ENCODE measurements at places on chromosomes 16 and 17.
A peak's percentile ranks its signal among the peaks of the same experiment; 100 is the strongest.

DNA sequence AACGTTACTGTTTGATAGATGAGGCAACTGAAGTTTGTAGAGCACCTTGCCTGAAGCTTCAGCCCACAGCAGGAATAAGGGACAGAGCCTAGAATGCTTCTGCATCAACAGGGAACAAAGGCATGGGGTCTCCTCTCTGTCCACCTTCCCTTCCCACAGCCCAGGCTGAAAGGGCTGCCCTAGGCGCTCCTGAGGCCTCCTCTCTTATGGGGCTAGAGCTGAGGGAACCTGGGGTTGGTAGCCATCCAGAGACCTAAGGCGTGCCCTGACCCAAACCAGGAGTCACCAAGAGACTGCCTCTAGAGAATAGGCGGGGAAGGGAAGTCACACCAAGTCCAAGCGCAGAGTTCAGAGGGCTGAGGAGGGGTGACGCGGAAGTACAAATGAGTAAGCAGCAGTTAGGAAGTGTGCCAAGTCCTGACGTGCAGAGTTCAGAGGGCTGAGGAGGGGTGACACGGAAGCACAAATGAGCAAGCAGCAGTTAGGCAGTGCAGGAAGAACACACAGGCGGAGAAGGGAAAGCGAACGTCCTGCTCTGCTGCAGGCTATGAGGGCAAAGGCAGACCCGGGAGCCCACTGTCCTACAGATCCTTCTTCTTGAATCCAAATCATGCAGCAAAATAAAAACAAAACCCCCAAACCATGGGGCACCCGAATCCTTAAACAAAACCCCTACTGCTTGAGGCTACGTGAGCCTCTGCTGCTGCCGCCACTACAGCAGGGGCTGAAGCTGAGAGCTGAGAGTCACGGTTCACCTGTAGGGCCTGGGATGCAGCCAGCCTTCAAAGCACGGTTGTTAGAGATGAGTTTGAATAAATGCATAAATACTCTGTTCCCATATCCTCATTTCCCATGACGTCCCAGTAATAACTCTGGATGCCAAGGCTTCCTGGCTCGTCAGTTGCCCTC, 2.7 kb upstream of the SPG7 start:
- peak; percentile 72 for DNase-seq

- DNase-seq, result no peak
Measured at GRCh38 chr17:11388054-11388453, 147.0 kb downstream of the SHISA6 start.

DNA sequence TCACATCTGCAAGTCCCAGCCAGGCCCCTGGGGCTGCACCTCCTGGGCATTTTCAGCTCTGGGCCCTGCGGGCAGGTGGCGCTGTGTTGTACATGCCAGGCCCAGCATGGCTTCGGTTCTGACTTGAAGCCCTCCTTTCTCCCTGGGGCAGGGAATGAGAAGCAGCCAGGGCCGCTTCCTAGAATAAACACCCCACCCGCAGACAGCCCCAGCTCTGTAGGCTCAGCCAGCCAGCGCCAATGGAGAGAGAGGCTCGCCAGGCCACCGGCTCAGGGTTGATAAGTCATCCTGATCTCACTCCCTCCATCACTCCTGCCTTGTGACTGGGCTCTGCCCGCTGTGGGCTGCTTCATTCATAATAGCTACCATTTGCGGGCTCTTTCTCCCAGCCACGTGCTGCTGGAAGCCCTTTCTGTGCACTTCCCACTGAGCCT, 6.0 kb upstream of the GLIS2 start:
- no peak for DNase-seq

- no peak for DNase-seq
Measured at GRCh38 chr16:84700446-84701300, 873 bp downstream of the USP10 start.

DNA sequence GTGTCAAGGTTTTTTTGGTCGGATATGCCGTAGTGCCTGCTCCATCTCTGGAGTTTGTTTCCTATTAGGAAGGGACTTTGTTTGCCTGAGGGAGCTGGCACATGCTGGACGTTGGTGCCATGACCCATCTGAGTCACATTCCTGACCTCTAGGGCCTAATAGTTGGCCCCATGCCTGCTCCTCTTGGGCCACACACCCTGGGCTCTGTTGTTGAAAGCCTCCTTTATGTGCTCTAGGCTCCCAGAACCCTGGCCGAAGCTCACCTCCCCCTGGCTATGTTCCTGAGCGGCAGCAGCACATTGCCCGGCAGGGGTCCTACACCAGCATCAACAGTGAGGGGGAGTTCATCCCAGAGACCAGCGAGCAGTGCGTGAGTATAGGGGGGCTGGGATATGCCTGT, 18.4 kb downstream of the LIMD2 start:
- no peak for DNase-seq

- DNase-seq, result no peak
Measured at GRCh38 chr17:76193591-76193990, 46.7 kb downstream of the RNF157 start.

DNA sequence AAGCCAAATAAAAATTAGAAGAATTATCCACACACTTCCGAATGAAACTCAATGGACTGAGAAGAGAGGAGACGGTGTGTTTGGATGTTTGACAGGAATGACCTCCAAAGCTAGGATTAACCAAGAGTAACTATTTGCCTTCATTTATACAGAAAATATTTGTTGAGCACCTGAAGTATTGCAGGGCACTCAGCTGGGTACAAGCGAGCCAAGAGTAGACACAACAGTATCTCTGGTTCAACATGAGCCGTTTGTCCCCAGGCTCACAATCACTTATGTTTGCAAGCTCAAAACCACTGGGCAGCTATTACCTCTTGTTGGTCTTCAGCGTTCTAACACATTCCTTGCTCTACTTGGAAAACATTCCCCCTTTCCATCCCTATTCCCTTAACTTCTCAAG, 38.8 kb downstream of the MAF start:
- DNase-seq, result no peak

DNA sequence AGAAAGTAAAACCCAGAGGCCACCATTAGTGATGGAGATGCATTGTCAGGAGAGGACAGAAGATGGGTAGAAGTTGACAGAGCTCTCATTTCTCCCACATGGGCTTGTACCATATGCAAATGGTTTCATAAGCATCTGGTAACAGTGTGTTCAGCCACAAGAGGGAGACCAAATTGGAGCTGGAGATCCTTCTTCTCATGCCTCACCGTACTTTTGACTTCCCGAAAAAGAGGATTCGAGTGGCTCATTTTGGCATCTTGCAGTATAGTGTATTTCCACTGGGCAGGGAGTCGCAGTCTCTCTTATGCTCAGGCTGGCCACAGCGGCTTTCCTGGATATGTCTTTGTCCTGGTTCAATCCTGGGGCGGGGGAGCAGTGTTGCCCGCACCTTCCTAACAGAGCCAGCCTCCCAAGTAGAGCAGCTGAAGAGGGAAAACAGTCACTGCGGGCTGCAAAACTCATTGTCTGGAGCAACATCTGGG, 23.8 kb downstream of the TBC1D3B start:
- DNase-seq, result no peak

GRCh38 chr17:61491981-61492380, 39.8 kb downstream of the TBX4 start:
- no peak for DNase-seq

DNA sequence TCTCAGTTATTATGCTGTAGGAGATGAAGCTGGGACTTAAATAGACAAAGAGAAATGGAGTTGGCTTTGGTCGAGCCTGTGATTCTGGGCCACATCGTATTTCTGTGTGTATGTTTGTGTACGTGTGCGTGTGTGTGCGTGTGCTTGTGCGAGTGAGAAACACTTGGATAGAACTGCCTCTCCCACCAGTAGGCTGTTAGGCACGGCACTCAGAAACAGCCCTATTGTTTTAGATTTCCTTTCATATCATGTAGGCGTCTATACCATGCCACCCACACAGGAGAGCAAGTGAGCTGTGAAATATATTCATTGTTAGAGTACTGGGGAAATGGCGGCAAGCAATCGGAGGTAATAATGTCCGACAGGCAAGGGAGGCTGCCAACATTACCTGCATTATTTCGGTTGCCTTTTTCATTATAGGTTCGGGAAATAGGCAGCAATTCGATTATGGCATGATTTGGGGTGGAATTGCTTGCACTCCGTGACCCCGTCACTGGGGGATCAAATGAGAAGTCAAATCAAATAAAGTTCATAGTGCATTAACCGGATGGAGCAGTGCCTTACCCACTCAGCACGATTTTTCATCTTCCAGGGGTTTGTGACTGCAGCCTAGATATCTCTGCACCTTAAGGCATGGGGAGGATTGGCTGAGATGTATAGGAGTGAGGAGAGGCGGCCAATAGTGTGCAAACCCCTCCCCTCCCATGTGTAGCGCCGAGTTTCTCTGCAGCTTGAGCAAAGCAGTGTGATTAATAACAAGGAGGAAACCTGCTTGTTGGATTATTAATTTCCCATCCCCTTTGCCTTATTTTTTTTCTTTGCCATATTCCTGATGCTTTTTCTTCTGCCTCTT, 89.6 kb downstream of the RBFOX1 start:
- DNase-seq, result no peak

GRCh38 chr17:12222392-12222791, 201.7 kb downstream of the MAP2K4 start:
- DNase-seq, result no peak

- no peak for DNase-seq
Measured at GRCh38 chr17:56581635-56582627, 11.6 kb upstream of the NOG start.

- DNase-seq, result no peak
Measured at GRCh38 chr17:79164913-79165695, 90.5 kb downstream of the ENGASE start.

GRCh38 chr16:89001117-89002027, 24.4 kb upstream of the CBFA2T3 start:
- no peak for DNase-seq

DNA sequence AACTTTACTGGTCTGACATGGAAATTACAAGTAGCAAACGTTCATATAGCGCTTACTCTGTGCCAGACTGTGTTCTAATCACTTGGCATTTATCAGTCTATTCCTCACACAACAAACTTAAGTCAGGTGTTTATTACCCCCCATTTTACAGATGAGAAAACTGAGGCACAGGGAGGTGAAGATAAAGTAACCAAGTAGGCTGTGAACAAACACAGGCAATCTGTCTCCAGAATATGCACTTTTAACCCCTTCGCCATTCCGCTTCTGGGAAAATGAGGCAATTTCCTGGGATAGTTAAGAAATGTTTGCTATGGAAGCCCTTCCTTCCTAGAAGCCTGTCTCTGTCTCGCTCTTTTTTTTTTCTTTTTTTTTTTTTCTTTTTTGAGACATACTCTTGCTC, 12.2 kb upstream of the CXCL16 start:
- DNase-seq, result no peak

GRCh38 chr16:88560714-88561484, 9.3 kb upstream of the ZC3H18 start:
- no peak for DNase-seq

DNA sequence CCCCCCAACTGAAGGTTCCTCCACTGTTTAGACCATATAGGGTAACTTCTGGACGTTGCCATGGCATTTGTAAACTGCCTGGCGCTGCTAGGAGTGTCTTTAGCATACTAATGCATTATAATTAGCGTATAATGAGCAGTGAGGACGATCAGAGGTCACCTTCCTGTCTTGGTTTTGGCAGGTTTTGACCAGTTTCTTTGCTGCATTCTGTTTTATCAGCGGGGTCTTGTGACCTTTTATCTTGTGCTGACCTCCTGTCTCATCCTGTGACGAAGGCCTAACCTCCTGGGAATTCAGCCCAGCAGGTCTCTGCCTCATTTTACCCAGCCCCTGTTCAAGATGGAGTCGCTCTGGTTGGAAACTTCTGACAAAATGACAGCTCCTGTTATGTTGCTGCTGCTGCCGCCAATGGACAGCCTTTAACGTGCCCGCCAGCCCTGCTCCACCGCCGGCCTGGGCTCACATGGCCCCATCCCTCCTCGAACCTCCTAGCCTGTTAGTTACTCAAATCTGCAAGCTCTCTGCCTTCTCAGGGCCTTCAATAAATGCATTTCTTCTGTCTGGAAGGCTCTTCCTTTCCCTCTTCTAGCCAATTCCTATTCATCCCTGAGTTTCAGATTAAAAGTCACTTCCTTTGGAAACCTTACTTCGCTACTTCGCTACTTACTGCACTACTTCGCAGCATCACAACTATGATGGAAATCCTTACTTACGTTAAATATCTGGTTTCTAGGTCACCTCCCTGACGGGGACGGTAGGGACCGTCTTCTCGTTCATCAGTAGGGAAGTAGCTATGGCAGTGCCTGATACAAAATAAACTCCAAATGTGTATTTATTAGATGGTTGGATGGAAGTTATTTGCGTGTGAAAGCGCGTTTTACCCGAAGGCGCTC, 640 bp upstream of the NAGLU start:
- DNase-seq, result no peak

- no peak for DNase-seq
Measured at GRCh38 chr17:12282056-12282455, 261.4 kb downstream of the MAP2K4 start.

DNA sequence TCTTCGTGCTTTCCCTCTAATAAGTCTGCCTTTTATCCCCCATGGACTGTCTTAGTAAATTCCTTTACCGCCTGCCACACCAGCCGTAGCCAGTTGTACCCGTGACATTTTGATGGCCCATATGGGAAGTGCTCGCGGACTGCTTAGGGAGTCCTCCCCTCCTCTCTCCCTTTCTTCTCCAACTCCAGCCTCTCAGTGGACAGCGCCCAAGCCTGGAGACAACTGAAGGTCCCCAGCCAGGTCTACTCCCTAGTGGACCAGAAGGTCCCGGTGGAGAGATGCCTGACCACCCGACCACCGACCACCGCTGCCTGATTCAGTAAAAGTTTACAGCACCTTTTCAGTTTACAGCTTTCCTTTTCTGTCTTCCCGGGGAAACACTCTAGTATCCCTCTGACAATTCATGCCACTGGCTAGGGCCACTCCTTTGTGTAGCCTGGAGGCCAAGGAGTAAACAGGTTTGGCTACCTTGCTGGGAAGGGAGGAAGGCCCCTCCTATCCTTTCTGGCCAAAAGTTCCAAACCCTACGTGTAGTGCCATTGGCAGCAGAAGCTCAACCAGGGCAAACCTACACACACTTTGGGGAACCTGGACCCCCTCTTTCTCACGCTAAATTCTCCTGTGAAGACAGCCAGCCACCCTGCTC, 18.0 kb downstream of the CTRB2 start:
- no peak for DNase-seq

- DNase-seq, result peak; percentile 52
Measured at GRCh38 chr16:29745121-29745852, 503 bp downstream of the C16orf54 start.

- DNase-seq, result no peak
Measured at GRCh38 chr17:45258981-45259380, 2.9 kb downstream of the SPATA32 start.

DNA sequence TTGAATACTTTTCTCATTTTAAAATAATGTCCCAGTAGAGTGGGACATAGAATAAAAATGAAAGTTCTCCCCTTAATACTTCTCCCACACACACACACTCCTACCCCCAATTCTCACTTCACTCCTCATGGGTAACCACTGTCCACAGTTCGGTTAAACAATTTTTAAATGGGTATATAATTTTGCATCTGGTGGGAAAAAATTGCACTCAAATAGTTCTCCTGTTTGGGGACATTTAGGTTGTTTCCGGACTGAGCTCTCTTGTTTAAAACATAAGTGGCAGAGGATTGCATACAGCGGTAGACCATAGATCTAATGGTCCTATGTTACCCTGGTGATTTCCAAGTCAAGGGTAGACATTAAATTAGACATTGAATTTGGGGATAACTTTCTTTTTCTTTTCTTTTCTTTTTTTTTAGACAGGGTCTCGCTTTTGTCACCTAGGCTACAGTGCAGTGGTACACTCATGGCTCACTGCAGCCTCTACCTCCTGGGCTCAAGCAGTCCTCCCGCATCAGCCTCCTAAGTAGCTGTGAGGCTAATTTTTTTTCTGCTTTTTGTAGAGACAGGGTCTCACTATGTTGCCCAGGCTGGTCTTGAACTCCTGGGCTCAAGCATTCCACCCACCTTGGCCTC, 138.3 kb downstream of the SOCS1 start:
- DNase-seq, result no peak
